Mammary epithelial cell (primary cell): ENCODE measurements at places on chromosomes 13 and 19.

DNA sequence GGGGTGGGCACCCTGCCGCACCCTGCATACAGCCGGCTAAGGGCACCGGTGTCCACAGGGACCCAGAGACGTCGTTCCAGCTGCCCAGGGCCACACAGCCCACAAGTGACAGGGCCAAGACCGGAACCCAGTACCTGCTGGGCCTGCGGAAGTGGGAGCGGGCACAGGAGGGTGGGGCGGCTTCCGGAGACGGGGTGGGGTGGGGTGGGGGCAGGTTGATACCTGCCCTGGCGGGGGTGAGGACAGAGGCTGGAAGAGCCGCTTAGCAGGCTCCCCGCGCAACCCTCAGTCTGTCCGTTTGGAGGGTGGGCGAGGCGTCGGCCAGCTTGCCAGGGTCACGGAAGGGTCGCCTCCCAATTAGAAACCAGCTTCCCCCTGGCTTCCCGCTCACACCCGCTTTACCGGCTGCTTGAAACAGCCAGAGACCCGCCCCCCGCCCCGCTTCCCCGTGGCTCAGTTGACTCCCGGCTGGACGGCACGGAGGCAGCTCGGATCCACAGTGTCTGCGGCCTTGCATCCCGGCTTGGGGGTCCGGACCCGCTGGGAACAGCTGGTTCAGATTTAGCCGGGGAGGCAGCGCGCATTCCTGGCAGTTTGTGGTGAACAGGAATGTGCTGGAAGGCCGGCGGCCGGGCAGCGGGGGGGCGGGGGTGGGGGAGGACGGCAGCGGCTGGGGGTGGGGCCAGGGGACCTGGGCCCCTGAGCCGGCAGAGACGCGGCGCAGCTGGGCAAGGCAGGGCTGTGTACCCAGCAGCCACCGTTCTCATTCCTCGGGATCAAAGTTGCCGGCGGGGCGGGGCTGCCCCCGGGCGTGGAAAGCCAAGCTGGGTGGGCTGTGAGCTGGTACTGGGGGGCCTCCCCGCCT, 1.9 kb downstream of the CNN2 start:
- peak; percentile 79 for DNase-seq

DNA sequence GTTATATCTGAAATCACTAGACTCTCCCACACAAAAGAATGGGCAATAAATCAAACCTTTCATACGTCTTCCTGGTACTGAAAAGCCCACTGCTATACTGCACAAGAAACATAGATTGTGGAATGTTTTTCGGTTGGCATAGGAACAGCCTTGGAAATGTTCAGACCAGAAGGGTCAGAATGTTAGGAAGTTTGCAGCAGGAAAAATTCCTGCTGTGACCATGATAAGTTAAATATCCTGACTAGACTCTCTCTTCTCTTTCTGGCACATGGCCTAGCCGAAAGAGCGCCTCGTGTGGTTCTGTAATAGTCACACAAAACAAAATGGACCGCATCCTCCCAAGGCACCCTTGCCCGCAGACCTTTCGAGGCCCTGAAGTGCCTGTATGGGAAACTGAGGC, 427.2 kb downstream of the COG6 start:
- DNase-seq = no peak

- no peak for DNase-seq
Measured at GRCh38 chr13:95182570-95183265, 118.5 kb downstream of the ABCC4 start.

GRCh38 chr19:51824281-51825005, 29.5 kb downstream of the FPR3 start:
- DNase-seq = no peak

DNA sequence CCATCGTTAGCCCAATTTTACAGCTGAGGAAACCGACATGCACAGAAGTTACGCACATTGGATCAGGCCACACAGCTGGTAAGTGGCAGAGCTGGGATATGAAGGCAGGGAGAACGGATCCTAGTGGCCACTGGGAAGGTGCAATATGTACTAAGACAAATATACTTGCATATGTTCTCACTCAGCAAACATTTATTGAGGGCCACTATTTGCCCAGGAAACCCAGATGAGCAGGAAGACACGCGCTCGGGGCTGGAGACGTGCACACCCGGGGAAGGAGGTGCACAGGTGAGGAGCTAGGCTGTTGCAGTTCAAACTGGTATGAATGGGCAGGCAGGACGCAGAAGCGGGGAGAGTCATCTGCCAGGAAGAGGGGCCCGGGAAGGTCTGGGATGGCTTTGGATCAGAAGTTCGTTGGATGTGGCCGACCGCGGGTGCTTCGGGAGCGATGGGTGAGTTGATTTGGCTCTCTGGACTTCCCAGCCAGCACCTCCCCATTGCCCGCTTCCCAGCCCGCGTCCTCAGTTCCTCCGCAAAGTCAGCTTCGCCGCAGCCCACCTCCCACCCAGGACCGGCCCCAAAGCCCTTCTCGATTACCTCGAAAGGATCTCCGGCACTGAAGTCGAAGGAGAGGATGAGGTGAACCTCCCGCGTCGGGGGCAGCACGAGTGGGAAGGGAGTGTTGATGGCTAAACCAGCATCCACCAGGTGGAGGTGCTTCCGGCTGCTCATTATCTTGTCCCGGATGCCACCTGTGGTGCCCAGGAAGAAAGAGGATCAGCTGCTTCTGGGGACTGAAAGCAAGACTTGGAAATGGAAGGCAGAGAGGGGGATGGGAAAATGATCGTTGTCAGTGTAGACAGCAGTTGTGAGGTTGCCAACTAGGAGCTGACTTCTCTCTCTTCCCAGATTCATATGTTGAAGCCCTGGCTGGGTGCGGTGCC, 17.8 kb upstream of the CABP5 start:
- DNase-seq = no peak

DNA sequence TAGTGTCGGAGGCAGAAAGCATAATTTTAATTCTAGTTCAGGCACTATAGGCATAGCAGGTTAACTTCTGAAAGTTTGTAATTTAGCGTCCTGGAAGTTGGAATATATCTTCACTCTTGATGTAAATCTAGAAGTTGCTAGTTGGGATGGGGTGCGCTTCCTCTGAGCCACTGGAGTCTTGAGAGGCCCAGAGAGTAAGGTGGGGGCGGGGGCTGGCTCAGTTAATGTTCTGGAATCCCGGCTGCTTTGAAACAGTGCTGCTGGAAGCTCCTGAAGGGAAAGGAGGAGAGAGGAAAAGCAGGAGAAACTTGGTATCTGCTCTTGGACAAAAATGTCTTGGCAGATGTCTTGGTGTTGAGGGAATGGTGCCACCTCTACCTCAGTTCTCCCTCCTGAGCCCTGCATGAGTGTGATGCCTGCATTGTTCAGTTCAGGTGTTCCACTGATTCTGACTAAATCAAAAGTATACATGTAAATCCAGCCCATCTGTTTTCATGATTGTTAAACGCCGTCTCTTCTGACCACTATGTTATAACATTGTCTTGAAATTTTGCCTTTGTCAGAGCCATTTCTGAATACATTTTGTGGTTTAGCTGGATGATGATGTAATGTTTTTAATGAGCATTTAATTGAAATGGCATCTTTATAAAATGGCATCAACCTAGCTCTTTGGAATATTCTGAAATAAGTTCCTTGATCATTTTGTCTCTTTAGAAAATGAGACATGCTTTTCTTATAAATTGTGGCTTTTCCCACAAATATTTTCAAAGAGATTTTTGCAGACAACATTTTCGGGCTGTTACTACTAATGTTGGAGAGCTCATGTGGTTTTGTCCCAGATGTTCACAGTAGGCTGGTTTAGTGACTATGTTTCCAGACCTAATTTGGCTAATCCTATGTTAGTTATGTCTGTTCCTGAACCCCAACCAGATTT, 202.7 kb downstream of the SHISA2 start:
- DNase-seq = no peak

- no peak for DNase-seq
Measured at GRCh38 chr13:108629181-108629752, at the start of gene MYO16. TSS of gene MYO16 (plus strand) at chr13:108629611. CDS start at chr13:108629845, 234 bp downstream.

DNA sequence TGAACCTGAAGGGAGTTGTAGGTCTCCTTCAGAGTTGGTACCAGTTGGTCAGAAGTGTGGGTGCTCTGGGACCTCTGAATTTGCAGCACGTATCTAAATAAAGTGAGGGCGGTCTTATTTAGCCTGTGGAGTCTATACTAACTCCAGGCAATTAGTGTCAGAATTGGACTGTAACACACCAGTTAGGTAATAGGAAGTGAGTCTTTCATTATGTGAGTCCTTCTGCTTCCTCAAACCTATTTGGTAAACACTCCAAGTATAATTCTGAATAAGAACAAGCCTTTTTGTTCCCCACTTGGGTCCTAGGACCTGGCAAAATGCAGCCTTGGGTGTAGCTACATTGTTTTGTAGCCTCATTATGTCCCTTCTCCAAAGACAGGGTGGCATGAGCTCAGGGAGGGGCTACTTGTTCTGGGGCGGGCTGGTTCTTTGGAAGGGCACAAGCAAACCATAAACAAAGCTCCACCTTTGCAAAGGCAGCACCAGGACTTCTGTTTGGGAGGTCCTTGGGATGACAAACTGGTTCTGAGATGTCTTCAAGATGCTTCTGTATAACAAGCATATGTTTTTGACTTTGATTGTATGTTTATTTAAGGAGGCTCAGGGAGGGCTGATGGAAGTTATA, 418.0 kb downstream of the ZNF536 start:
- DNase-seq = no peak

DNA sequence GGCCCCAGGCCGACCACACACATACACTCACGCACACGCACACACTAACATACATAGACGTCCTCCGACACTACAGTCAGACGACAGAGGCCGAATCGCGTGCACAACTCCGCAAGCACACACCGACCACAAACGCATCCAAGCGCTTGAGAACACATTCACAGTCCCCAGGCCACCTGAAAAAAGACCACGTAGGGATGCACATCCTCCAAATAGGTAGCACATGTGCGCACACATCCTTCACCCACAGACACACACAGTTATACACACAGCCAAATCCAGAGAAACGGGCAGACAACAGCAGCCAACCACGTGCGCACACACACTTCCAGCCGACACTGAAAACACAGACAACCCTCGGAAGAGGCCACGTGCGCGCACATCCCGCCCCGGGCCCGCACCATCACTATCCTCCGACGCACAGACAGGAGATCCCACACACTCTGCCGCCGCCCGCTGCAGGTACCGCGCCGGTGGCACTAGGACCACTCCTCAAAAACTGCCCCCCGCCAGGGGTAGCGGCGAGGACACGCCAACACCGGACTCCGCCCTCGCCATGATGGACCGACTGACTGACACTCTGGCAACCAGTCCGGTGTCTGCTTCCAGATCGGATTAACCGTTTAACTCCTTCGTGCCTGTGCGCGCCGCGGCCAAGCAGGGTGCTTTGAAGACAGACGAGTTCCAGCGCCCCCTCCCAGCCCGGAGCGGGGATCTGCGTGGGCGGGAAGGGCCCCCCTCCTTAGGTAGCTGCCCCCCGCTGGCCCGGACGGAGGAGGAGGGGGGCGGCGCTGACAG, 493 bp upstream of the PDE4A start:
- DNase-seq = peak; percentile 51

- DNase-seq = no peak
Measured at GRCh38 chr19:3039125-3039524, 10.0 kb upstream of the TLE2 start.

DNA sequence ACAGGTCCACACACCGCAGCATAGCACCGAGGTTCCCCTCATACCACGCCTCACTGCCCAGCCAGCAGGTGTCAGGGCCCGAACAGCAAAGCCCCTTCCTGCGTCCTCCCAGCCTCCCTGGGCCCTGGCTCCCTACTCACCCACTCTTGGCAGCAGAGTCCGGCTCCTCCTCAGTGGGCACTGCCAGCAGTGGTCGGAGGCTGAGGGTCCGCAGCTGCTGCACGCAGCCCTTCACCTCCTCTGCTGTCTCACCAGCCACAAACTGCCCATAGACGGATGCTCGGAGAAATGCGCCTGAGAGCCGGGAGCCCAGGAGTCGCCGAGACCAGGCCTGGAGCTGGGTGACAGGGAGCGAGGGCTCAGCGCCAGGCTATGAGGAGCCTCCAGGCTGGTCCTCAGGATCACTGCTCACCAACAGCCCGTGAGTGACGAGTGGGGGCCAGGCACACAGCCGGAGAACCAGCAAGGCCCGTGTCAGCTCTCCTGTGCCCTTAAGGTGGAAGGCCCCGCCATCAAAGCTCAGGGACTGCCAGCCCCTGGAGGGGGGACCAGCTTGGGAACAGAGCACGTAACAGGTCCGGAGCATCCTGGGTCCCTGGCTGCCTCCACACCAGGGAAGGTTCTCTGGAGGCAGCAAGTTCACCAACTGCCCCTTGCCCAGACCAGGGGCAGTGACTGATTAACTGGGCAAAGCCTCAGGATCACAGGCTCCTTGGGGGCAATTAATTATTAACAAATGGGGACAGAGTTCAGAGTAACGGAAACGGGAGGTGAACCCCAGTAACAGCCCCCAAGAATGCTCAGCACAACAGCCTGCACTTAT, at the start of gene PRODH2:
PRODH2 (minus strand) TSS at position 626 of the 823 bp plus-strand sequence; CDS start at position 586, 40 bp downstream.
- DNase-seq = no peak

GRCh38 chr13:112231451-112232083, 144.6 kb upstream of the SPACA7 start:
- no peak for DNase-seq

- no peak for DNase-seq
Measured at GRCh38 chr19:50214699-50215543, 11.5 kb downstream of the MYH14 start.

GRCh38 chr13:34620074-34620850, 321.8 kb upstream of the NBEA start:
- no peak for DNase-seq

DNA sequence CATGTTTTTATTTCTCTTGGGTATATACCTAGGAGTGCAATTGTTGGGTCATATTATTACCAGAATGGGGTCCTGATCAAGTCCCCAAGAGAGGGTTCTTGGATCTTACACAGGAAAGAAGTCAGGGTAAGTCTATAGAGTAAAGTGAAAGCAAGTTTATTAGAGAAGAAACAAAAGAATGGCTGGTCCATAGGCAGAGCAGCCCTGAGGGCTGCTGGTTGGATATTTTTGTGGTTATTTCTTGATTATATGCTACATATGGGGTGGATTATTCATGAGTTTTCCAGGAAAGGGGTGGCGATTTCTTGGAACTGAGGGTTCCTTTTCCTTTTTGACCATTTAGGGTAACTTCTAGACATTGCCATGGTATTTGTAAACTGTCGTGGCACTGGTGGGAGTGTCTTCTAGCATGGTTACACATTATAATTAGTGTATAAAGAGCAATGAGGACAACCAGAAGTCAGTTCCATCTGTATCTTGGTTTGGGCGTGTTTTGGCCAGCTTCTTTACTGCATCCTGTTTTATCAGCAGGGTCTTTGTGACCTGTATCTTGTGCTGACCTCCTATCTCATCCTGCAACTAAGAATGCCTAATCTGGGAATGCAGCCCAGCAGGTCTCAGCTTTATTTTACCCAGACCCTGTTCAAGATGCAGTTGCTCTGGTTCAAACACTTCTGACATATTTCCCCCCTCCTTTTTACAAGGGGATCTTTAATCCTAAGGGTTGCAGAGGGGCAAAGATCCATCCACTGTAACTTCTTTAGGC, 41.1 kb downstream of the CEACAM1 start:
- no peak for DNase-seq
